ENCODE measurements at places on chromosomes 4 and X.

DNA sequence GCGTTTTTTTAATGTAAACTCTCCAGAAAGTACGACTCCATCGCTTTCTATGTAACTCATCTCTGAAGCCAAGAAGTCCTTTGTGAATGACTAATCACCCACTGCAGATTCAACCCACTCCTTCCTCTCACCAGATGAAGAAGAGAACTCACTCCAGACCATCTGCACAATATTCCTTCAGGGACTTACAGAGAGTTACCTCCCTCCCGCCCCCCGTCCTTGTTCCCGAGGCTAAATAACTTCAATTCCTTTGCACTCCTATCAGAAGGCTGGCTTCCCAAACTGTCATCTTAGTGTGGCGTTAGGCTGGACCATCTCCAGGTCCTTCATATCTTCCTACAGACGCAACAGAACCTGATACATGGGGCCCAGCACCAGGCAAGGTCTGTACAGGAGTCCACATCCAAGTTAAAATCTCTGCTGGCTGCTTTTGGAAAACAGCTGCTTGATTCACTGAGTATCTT, 82.4 kb downstream of the AFAP1 start:
- DNase-seq: no peak

GRCh38 chr4:59597536-59598329, 1602.4 kb upstream of the ADGRL3 start:
- no peak for DNase-seq

GRCh38 chrX:150772150-150772970, 79.2 kb downstream of the MTMR1 start:
- no peak for DNase-seq

DNA sequence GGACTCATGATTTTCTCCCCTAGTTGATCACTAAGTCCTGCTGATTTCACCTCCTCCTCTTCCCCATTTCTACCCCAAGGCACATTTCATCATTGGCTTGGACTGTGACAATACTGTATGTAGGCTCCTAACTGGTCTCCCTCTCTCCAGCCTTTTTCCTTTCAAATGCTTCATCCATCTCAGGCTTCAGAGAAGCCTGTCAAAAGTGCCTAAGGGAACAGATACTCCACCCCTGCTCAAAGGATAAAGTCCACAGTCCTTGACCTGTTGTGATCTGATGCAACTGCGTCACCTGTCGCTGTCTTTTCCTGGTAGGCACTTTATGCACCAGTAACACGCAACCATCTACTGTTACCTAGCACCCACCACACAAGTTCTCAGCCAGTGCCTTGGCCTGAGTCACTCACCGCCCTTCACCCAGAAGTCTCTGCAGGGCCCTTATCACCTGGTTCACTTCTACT, 12.8 kb downstream of the SCARB2 start:
- DNase-seq: no peak

- DNase-seq: no peak
Observed at GRCh38 chr4:20592013-20592412, 108.2 kb upstream of the PACRGL start.

DNA sequence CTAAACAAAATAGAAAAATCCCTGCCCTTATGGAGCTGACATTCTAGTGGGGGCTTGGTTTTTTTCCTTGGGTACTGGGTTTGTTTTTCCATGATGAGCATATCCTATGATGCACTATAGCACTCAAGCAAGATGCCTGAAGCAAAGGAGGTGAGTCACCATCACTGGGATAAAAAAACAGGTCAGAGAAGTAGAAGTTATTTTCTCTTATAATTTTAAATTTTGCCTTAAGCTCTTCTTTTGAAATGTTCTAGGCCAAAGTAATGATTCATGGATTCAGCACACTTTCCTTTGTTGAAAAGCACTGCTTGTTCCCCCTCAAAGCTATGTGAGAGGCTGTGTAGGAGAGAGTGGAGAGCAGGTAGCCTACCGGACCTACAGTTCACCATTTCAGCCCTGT, 15.2 kb upstream of the CXCL2 start:
- no peak for DNase-seq

GRCh38 chrX:121479406-121479805, 432.0 kb downstream of the GLUD2 start:
- no peak for DNase-seq

- DNase-seq: no peak
Observed at GRCh38 chr4:105605493-105605892, 53.1 kb downstream of the ARHGEF38 start.

DNA sequence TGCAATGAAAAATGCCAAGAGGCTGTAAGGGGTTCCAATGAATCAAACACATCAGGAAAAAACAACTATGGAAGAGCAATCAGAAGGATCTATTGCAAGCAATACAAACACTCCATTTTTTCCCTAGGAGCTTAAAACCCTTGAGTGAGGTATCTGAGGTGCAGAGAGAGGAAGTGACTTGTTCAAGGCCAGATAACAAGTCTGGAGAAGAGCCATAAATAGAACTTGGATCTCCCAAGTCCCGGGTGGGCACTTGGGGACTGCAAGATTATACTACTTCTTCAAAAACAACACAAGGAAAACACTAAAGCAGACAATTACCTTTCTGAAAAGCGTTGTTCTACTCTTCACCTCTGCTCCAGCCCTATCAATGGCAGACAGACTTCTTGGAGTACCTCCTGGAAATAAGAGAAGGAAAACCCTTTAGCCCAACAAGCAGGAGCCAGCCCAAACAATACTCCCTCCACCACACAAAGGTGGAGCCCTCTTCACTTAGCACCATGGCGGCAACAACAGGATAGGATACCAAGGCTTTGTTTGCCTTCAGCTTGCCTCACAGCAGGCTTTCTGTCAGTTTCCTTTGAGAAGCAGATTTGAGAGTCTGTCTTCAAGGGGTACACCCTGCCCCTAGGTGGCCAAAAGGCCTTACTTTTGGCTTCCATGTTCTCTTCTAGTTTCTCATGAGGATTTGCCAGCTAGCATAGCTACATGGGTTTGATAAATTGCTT, 26.0 kb downstream of the AIFM1 start:
- DNase-seq: no peak

DNA sequence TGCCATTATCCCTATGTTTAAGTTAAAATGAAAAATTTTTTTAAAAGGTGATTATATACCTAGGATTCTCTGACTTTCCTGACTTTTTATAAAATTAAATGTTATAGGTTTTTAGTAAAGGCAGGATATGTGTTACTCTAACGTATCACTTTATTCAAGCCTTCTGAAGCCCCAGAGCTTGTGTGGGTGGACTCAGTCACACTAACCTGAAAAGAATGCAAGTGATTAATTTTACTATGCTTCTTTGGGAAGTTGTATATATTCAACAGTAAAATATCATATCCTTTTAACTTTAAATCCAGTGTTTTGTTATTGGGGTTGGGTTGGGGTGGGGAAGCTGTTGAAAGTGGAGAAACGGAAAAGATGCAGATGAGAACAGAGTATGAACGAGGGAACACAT, 22.8 kb downstream of the PDLIM3 start:
- no peak for DNase-seq

- no peak for DNase-seq
Observed at GRCh38 chr4:183621875-183622274, 37.1 kb downstream of the RWDD4 start.

- no peak for DNase-seq
Observed at GRCh38 chrX:97638621-97639020, 754.9 kb downstream of the RPA4 start.

DNA sequence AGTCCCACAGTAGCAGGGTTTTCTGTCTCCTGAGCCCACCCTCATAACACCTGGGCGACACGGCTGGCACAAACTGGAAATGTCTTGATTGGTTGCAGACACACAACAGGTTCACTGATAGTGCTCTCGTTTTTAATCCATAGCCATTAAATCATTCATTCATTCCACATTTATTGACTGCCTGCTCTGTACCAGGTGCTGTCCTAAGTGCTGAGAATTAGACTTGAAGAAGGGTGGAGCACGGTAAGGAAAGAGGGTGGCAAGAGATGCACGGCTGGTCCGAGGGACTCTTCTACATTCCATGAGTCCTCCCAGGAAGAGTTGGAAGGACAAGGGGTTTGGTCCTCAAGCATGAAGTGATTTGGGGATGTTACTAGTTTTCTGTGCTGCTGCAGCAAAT, 100.0 kb downstream of the RELL1 start:
- DNase-seq: no peak

DNA sequence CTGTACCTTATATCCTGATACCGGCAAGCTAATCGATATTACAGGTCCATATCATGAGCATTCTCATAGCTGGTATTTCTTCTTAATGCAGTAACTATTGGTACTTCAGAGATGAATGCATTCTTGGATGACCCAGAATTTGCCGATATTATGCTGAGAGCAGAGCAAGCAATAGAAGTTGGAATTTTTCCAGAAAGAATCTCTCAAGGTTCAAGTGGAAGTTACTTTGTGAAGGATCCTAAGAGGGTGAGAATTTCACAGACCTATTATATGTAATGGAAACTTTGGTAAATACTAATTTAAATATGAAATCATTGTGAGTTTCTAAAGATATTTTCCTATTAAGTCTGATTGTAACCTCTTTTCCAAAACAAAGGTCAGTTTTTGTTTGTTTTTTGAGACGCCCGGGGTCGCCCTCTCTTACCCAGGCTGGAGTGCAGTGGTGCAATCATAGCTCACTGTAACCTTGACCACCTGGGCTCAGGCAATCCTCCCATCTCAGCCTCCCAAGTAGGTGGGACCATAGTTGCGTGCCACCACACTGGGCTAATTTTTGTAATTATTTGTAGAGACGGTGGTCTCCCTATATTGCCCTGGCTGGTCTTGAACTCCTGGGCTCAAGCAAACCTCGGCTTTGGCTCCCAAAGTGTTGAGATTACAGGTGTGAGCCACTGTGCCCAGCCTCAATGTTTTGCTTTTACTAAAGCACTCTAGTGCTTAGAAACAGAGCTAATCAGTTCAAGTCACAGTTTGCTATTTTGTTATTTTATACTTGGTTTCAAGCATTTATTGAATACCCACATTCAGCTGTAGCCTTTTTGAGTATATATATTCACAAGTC, 18.6 kb downstream of the PI4K2B start:
- DNase-seq: no peak

GRCh38 chrX:151393514-151393913, 3.5 kb upstream of the VMA21 start:
- no peak for DNase-seq

- no peak for DNase-seq
Observed at GRCh38 chr4:139826426-139826825, 160.8 kb downstream of the MGST2 start.

DNA sequence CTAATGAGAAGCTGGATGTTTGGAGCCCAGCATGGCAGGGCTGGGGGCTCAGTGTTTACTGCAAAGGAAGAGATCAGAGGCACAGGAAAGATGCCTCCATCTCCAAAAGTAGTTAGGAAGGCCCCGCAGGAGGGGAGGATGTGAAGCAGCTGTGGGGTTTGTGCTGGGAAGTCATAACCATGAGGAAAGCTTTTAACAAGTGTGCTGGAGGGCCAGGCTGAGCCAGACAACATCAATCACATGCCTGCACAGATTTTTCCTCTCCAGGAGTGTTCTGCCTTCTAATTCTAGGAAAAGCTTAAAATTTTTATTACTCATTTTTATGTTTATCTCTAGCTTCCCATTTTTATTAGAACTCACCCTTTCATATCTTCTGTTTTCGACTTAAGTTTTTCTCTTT, 65.4 kb downstream of the GPR82 start:
- DNase-seq: no peak

GRCh38 chr4:56708146-56708545, 27.1 kb upstream of the HOPX start:
- no peak for DNase-seq

GRCh38 chr4:96407225-96407624, 567.3 kb downstream of the PDHA2 start:
- DNase-seq: no peak

DNA sequence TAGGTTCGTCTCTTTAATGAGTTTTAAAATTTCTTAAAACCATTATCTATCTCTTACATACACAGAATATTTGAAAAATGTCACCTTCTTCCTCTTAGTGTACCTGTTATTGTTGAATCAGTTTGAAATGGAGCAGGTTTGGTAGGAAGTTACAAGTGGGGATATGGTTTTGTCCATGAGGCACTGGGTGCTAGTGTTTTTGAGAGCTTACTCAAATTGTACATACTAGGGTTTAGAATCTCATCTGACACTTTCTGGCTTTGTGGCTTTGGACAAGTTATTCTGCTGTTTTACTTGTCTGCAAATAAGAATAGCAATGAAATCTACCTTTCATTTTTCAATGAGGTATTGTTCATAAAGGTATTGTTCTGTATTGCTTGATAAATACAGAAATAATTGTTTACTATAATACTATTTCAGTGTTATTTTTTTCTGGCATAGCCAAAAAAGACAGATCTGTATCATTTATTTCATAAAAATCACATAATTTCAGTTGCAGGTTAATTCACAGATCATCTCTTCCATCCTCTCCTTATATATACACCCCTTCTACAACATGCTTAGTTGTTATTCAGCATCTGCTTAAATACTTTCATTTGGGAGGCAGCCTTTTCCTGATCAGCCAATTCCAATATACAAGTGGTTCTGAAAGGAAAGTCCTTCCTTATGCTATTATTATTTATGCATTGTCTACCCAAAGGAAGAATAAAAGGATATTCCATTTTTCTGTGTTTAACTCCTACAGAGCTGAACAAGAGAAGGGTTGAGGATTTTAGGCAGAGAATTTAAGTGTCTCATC, 13.3 kb downstream of the NCAPG start:
- DNase-seq: no peak

DNA sequence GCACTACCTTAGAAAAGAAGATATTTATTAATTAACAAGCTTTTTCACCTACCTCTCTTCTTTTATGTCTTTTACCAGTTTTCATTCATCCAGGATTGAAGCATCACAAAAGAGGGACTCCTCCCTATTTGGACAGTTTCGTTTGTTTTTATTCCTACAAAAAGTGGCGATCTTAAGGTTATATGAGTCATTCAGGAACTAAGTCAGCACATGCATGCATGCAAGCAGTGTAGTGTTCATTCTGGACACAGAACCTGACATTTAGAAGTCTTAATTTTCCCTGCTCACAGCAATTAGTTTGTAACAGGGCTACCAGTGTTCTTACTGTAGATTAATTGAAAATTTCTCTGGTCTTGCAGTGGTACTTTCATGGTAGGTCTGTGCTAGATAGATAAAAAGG, 47.9 kb upstream of the QRFPR start:
- no peak for DNase-seq

DNA sequence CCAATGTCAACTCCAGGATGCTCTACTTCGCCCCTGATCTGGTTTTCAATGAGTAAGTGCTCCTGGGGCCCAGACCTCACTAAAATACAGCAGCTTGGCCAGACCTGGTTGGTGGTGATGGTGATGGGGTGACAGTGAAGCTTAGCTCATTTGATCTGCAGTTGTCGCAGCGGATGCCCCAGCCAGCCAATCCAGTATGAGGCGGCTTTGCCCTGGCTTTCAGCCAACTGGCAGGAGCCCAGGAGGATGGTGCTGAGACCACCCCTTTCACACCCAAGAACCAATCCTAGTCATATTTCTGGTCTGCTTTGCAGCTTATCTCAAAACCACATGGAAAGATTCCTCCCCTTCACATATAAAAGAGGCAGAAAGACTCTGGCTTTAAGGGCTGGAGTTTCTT, 173.8 kb downstream of the AR start:
- no peak for DNase-seq

DNA sequence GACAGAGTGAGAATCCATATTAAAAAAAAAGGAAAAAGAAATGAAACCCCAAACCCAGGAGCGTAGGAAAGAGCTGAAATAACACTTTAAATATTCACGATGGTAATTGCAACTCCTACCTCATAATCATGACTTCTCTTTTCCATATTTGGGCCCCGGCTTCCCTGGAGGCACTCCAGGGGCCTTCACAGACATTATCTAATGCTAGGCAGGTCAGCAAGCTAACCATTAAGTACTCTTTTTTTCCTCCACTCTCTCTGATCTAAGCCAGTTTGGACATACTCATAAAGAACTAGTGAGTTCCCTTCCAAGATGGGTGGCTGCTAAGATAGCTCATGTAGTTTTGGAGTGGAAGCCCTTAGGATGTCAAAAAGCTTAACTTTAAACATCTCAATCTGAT, 83.2 kb downstream of the SH3KBP1 start:
- no peak for DNase-seq

Measured in SK-N-MC (cell line).